ENCODE measurements at places on chromosomes 7 and 10.

GRCh38 chr10:7593905-7594304 is 72.9 kb downstream of the ITIH5 start:
- no peak for DNase-seq

DNA sequence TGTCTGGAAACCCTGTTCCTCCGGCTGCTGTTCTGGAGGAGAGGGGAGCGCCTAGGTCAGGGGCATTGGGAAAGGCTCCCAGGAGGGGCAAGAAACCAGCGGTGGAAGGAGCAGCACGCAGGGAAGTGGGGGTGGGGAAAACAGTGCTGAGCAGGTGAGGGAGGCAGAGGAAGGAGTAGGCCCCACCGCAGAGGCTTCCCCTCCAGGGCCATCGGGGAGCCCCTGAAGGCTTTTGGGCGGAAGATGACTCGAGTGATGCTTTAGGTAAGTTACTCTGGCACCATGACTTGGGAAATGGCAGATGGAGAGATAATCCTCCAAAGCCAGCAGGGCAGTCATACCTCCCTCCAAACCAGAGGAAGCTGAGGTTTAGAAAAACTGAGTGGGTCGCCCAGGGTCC is 106.5 kb upstream of the ANLN start:
- DNase-seq: no peak

DNA sequence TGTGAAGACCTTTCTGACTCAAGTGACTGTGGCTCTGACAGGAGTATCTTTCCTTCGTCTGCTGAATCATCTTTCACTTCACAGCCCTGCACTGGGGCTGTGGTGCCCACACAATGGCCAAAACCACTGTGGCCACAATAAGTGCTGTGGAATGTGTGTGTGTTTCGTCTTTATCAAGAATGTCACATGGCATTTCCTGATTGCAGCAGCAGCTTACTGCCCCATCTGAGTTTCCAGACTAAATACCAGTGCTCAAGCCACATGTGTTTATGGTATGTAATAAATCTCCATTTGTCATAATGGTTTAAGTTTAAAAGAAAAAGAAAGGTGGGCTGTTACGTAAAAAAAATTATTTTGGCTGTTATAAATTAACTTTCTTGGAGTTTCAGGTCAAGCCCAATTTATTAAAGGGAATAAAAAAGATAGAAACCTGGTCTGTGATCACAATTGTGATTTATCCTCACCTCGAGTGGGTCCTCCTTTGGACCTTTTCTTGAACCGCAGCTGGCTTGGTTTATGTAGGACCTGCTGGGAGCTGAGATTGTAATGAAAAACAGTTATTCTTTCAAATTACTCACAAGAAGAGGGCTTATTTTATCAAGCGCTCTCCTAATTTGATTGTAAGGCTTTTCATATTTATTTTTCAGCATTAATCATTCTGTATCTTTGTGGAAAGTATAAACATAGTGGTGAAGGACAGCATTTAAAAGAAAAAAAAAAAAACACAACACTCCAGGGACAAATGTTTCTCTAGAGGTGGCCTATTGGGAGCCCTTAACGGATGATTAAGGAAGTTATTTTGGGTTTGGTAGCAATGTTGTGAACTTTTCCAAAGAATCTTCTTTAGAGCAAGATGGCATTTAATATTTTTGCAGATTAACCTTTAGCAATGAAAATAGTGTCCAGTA is 116.2 kb downstream of the LRMDA start:
- DNase-seq: no peak

DNA sequence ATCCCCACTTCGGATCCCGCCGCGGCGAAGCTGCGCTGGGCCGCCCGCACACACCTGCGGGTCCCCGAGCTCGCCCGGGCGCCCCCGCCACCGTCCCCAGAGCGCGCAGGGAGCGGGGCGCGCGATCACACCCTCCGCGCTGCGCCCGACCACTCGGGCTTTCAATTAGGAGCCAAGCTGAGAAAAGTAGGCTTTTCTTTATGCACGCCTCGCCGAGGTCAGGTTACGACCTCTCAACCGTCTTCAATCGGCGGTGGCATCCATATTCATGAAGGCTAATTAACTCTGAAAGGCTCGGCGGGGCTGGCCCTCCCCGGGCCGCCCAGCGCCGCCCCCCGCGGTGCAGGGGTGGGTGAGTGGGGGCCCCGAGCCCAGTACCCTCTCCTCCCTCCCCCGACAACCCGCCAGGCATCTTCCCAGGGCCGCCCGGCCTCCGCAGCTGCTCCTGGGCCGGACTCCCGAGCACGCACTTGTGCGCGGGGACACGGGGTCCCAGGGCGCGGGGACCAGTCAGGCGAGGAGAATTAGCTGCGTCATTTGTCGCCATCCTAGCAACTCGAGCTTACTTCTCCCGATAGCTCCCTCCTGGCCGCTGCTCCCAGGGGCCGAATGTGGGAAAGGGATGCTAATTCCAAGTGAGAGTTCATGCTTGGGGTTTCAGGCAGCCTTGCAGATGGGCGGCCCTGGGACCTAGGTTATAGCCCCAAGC is 155.5 kb upstream of the LYZL2 start:
- DNase-seq: peak; percentile 92

DNA sequence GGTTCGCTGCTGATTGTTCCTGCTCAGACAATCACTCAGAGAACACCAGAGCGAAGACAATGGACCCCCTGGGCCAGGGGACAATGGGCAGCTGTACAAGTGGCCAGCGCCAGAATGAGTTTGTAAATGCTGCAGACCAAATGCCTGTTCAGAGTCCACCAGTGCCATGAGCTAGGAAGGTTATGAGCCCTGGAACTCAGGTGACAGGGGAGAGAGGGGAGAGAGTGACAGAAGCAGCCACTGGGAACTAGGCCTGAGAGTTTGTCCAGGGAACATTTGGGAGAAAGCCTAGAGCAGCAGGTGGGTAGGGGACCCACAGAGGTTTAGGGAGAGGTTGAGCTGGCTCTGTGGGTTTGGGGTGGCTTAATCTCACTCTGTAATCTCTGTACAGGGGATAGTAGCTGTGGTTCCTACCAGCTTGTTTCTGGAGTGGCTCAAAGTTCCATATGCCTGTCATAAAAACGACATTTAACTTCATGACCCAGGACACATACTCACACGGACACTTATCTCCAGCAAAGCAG is 60.4 kb downstream of the C10orf105 start:
- no peak for DNase-seq

- no peak for DNase-seq
Observed at GRCh38 chr10:126674741-126675515, 4.4 kb upstream of the C10orf90 start.

GRCh38 chr10:60414877-60415585 is 25.4 kb upstream of the ANK3 start:
- no peak for DNase-seq

DNA sequence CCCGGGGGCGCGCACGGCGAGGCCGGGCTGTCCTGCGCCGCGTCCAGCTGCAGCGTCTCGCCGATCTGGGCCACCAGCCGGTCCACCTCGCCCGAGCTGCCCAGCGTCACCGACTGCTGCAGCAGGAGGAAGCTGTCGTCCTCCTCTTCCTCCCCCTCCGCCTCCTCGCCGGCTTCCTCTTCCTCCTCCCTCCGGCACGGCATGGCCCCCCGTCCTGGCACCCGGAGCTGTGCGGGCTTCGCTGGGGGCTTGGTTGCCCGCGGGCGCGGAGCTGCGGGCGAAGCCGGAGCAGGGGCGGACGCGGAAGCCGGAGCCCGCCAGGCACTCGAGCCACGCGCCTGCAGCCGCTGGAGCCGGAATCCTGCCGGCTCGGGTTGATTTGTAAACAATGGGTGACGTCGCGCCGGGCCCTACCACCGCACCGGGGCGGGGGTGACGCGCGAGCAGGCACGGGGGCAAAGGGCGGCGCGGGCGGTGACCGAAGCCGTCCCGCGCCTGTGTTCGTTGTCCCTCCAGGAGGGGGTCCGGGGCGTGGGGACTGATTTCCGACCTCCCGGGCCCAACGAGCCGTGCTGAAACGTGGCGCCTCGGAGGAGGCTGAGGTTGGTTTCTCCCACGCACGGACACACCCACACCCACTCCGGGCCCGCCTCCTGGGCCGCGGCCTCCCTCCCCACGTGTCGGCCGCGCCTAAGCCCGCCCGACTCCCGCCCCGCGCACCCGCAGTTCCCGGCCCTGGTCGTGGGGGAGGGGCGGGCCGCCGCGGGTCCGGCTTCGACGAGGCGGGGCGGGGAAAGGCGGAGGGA is at the start of gene FRAT2:
TSS of gene FRAT2 (minus strand) at position 360 of the 806 bp plus-strand sequence. CDS start at position 203, 157 bp downstream.
- DNase-seq: peak; percentile 93

GRCh38 chr7:24434972-24435371 is 138.3 kb upstream of the PALS2 start:
- no peak for DNase-seq

DNA sequence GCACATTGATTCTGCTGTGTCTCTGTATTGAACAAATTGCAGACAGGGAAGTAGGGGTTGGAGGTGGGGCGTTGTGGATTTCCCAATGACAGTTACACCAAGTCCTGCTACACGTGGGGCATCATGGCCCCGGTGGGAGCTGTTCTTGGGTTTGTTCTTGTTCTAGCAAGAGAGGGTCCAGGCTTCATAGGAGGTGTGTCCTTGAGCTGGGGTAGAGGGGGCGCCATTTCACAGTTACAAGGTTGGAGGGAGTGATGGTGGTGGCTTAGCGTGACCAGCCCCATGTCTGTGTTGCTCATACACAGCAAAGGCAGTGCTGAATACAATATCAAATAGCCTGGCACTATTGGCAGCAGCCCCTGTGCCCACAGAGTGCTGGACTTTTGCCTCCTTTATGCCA is 15.7 kb downstream of the SH2D4B start:
- DNase-seq: no peak

- no peak for DNase-seq
Observed at GRCh38 chr10:26855186-26855585, 5.6 kb downstream of the ABI1 start.

- no peak for DNase-seq
Observed at GRCh38 chr10:17655567-17656146, 11.7 kb downstream of the STAM start.

DNA sequence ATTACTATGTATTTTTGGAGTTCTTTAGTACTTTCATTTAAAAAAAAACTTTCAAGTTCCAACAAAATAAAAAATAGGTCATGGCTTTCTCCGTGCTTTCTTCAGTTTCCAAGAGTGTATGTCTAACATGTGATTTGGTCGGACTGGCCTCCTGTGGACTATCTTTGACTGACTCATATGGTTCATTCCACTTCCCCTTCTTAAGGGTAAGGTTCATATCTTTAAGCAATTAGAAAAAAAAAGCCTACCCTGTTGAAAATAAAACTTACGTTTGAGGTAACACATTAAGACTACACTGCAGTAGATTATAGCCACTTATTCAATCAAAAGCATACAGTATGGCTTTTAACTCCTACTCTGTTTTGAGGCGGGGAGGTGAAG is 112.8 kb upstream of the AHR start:
- no peak for DNase-seq

DNA sequence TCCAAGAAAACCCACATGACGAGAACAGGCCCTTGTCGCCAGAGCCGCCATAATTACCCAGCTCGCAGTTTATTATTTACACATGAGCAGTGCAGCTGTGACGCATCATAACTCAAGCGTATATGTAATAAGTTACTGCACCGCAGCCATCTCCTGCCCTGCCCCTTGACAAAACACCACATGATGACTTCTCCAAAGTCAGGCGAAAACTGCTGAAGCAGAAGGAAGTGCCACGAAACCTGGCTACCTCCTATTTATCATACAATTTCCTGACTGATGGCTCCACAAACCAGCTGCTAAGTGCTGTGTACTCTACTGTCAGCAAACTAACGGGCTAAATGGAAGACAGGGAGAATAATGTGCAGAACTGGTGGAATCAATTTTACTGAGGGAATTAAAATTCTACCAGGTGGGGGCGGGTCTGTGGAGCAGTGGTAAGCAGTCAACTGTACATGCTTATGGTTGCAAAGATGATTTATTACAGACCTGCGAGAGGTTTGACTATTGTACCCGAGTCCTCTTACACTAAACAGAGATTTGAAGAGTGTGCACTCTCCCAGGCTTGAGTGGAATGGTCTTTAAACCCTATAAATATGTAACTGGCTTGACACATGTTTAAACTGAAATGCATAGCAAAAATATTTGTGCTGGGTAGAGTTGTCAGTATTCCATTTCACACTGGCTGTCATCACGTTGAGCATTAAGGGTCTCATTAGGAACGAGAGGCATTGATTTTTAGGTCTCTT is 156.0 kb downstream of the GLI3 start:
- DNase-seq: no peak
